A673 (cell line): ENCODE measurements at places on chromosomes 2 and 18.

GRCh38 chr2:85312404-85312803, 15.4 kb downstream of the TGOLN2 start:
- no peak for DNase-seq

GRCh38 chr2:176118601-176119339, 2.2 kb downstream of the HOXD10 start:
- peak; percentile 90 for DNase-seq

- no peak for DNase-seq
Measured at GRCh38 chr2:114421781-114422180, 20.7 kb upstream of the DPP10 start.

DNA sequence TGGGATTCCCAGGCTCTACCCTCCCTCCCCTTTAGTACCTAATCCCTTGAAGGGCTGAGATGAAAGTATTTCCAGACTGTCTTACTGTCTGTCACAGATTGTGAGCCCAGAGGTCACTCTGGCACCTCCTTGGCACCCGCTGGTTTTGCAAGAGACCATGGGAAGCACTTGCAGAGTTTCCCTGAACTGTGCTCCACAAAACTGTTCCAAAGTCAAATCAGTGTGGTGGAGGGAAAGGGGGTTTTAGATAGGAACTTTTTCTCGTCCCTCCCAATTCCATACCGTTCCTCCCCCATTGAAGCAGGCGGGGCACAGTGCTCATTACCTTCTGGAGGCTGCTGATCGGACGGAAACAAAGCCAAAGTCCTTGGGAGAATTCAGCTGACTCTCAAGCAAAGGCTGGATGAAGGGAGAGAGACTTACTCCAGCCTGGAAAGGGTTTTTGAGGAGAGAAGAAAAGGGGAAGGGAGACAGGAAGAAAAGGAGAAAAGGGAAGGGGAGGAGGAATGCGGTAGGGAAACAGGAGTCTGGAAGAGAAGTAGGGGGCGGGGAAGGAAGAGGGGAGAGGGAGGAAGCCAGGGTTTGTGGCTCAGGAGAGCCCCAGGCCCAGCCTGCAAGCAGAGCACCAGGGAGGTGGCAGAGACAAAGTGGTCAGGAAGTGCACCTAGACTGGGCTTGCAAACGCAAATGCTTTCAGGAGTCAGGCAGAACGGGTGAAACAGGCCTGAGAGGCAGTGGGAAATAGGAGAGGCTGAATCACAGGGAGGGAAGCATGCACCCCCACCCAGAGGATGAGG, 88.4 kb upstream of the SP3 start:
- no peak for DNase-seq

- DNase-seq: no peak
Measured at GRCh38 chr2:230053753-230054478, 14.8 kb downstream of the SLC16A14 start.

DNA sequence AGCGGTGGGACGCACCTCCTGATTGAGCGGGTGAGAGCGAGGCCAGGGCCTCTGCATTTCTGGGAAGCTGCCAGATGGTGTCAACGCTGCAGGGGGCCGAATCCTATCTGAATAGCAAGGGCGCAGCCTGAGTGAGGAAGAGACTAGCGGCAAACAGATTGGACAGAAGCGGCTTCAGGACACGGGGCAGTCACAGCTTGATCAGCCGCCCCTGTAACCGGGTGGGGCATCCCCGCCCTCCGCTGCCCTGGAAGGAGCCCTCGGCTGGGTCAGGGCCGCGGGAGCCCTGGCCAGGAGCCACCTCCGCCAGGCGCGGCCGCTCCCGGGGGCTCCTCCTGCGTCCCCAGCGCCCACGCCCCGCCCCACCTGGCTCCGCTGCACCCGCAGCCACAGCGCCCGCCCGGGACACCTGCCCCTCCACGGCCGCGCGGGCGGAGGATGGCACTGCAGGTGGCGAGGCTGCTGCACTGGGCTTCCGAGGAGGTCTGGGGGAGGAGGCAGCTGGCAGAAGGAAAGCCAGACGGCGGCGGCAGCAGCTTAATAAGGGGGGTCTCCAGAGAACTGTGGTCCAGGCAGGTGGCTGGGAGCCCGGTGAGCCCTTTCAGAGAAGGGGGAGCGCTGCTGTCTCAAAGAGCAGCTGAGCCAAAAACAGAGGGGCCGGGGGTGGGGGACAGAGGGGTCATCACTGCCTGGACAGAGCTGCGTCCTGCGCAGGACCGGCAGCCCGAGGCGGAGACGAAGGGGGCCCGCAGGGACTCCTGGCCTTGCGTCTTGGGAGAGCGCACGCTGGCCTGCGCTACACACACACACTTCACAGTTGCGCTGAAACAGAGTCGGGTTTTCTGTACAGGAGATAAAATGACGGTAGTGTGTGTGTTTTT, 18.8 kb upstream of the SOX11 start:
- DNase-seq: no peak

- no peak for DNase-seq
Measured at GRCh38 chr2:200351815-200352214, 45.3 kb downstream of the SPATS2L start.

DNA sequence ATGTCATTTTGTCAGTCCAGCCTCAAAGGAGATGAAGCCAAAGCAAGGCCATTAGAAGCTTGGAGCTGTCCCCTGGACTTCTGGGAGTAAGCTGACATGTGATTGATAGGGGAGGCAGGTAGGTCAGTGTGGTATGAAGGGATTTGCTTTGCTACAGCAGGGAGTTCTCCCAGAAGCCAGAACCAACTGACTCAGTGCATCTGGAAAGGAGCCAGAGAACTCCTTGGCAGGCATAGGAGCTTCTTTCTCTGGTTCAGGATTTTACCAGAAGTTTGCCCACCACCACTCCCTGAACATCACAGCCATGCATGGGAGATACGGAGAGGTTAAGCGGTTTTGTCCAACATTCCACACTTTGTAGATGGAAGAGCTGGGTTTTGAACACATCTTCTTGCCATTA, 24.5 kb upstream of the KCNE4 start:
- DNase-seq: peak; percentile 46

DNA sequence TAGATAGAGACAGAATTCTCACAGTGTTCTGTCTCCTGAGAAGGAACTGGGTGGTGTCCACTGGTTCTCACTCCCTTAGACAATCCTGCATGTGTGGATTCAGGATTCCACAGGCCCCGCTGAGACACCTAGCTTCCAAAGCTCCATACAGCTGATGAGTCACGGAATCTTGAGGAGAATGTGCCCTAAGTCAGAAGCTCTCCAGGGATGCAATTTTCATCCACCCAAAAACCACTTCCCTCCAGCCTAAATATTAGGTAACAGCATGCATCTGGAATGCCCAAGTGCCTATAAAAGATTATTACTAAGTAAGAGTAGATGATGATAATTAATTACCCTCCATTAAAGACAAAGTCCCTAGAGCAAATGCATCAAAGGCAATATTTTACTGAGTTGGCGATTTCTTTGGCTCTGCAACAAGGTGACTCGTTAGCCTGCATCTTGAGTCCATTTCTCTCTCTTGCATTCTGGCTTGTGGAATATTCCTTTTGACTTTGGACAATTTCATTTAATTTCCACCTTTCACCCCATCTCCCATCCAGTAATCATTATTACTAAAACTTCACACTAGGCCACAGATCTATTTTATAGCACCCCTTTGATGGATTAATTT, 475.1 kb downstream of the TNS1 start:
- no peak for DNase-seq

DNA sequence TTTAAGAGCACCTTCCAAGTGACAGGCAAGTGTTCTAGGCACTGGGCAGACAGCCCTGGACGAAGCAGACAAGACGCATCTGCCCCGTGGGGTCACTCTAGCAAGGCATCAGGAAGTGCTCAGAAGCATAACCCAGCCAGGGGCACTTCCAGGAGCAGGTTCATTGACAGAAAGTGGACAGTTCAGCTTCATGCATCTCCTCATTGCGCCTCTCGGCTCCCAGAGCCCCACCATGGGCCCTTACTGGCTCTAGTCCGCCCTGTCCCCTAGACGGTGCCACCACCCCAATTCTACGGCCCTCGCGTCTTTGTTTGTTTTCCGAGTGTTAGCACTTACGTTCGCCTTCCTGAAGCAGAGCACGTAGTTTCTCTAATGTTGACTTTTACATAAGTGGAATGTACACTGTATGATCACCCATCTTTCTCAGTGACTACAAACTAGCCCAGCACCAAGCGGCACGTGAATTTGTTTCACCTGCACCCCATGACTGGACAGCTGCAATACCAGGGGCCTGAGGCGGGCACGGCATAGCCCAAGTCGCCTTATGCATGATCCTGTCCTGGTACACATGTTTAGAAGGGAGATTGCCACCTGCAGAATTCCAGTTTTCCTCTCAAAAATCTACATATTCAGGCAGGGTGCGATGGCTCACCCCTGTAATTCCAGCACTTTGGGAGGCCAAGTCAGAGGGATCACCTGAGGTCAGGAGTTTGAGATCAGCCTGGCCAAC, 33.2 kb downstream of the SNED1 start:
- DNase-seq: no peak

DNA sequence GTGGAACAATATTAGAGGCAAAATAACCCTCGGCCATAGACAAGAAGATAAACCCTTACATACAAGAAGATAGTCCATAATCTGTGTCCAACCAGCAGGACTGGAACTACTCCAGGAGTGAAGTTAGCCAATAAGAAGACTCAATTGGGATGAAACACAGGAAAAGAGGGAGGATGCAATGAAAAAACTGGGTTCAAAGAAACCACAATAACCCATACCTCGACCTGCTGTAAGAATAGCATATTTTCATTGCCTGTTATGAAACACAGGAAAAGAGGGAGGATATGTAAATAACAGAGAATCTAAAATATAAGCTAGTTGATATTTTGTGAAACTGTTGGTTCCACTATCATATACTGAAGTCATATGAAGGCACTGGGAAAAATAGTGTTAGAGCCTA, 87.1 kb upstream of the CSRNP3 start:
- no peak for DNase-seq

GRCh38 chr2:106546391-106546990, 59.3 kb downstream of the CD8B2 start:
- peak; percentile 49 for DNase-seq

- no peak for DNase-seq
Measured at GRCh38 chr2:149735237-149735958, 147.8 kb upstream of the MMADHC start.
